HL-60 (cell line): ENCODE measurements at places on chromosomes 5 and 9.
A peak's percentile ranks its signal among the peaks of the same experiment; 100 is the strongest.

GRCh38 chr9:137178201-137178938 lies 6.5 kb upstream of the TMEM210 start:
- no peak for DNase-seq

- no peak for DNase-seq
These were observed 6.7 kb downstream of the GLRA1 start for GRCh38 chr5:151917904-151918303.

- no peak for DNase-seq
These were observed 3.1 kb downstream of the CETN3 start for GRCh38 chr5:90406466-90406865.

- no peak for DNase-seq
These were observed 465.7 kb downstream of the DIRAS2 start for GRCh38 chr9:90176901-90177300.

DNA sequence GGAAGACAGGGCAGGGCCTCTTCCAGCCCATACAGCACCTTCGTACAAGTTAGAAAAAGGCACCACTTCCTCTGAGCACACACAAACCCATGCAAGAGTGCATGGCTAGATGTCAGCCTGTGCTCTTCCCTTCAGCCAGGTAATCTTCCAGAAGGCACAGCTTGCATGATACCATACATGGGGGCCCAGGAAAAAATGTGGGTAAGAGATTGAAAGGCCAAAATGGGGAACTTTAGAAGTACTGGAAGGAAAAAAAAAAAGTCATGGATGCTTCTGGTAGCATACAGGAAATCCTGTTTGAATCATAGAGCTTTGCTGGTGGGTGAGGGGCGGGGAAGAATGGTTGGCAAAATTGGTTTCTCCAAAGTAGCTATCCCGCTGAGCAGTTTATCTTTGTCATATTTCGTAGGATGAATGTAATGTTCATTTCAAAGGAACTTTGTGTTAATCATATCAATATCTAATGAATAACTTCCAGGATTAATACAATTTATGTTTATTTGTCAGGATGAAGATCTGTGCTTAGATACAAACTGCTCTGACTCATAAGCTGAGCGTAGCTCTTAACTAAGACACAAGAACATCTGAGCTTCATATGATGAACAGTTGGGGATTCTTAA lies 78.2 kb upstream of the MAP3K1 start:
- peak; percentile 11 for DNase-seq

GRCh38 chr9:79129865-79130480 lies 441.8 kb upstream of the TLE4 start:
- DNase-seq, result peak; percentile 30

- DNase-seq, result no peak
These were observed 30.4 kb downstream of the TNFSF8 start for GRCh38 chr9:114899995-114900394.

DNA sequence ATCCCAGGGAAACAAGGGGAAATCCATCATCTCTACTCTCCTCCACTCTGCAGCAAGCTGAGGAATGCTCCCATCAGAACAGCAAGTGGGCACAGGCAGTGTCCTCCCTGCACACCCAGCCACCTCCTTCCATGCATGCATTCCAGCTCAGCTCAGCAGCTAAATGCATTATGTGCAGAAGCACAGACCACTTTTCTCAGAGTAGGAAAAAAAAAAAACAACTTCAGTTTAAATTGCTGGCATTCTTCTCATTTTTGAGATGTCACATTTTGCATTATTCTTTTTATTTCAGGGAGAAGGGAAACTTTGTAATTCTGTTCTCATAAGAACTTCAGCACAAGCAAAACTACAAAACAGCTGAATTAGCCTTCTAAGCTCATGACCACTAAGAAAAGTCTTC lies 312.2 kb downstream of the SEMA5A start:
- DNase-seq, result no peak

- DNase-seq, result no peak
These were observed 9.9 kb downstream of the HSPA9 start for GRCh38 chr5:138565100-138565821.

DNA sequence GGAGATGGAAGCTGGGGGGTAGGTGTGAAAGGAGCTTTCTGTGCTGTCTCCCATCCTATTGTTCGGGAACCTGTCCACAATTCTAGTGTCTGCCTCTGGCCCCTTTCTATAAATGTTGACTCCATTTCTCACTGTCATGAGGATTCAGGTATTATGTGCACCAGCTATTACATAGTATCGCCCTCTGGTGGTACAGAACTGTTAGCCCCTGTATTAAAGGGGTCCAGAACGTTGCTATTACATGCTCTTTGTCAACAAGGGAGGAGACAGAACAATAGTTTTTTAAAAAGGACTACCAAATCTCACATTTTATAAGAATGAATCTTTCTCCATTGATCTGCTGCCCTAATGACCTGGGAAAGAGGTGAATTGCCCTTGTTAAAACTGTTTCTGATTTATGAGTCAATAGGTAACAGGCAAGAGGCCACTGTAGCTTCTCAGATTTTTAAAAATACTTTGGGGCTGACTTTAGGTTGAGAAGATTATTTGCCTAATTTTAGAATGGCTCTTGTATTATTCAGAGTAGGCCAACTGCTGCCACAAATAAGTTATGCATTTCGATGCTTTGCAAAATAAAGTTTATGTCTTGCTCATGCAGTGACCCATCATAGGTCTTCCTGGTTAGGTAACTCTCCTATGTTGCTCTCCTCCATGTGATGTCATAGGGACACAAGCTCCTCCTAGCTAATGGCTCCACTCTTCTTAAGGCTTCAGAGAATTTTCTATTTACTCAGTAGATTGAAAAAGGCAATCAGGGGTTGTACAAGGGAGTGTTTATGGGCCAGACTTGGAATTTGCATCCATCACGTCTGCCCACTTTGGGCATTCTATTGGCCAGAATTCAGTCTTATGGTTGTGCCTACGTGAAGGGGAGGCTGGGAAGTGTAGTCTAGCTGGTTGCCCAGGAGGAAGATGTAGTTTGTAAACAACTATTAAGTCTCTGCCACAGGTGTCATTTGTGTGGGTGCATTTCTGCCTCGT lies 20.8 kb downstream of the DCANP1 start:
- no peak for DNase-seq

- DNase-seq, result no peak
These were observed 830 bp downstream of the S100Z start for GRCh38 chr5:76850543-76851145.

GRCh38 chr9:133844881-133845410 lies 106.8 kb upstream of the SARDH start:
- DNase-seq, result no peak

DNA sequence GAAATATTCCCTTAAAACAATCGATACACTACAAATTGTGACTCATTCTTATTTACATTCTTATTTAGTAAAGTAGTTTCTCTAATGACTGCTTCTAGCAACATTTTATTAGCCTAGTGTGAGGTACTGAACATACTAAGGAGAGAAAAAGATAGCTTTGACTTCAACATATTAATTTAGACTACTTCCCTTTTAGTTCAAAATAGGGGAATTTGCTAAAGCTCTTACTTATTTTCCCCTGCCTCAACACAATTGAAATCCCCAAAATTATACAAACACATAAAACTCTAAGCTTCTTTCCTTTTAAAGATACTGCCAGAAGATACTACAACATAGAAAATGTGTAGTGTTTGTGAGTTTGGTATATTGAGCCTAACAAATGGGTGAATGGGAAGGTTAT lies 55.2 kb downstream of the ANXA1 start:
- DNase-seq, result no peak

- DNase-seq, result no peak
These were observed 174.4 kb downstream of the GAPVD1 start for GRCh38 chr9:125435776-125436612.

GRCh38 chr5:80967500-80968181 lies 7.5 kb downstream of the RASGRF2 start:
- DNase-seq, result no peak

GRCh38 chr5:73286896-73287295 lies 113.9 kb downstream of the TMEM174 start:
- DNase-seq, result no peak

- no peak for DNase-seq
These were observed 21.7 kb upstream of the PCAT7 start for GRCh38 chr9:94533155-94533554.

DNA sequence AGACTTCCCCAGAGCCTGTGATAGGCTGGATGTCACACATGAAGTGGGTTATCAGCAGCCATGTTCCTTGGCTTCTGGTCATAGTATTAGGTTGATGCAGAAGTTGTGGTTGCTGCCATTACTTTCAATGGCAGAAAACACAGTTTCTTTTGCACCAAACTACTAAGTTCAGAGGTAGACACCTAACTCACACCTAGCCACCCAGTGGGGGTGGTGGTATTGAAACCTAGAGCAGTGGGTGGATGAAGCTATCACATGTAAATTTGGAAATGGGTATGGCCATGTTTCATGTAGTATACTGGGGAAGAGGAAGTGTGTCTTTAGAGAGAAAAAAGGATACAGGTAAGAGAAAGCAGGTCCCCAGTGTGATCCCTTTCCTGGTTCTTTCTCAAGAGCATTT lies 347.9 kb upstream of the SEMA6A start:
- DNase-seq, result no peak

GRCh38 chr5:106493910-106494309 lies 1176.8 kb downstream of the EFNA5 start:
- no peak for DNase-seq

DNA sequence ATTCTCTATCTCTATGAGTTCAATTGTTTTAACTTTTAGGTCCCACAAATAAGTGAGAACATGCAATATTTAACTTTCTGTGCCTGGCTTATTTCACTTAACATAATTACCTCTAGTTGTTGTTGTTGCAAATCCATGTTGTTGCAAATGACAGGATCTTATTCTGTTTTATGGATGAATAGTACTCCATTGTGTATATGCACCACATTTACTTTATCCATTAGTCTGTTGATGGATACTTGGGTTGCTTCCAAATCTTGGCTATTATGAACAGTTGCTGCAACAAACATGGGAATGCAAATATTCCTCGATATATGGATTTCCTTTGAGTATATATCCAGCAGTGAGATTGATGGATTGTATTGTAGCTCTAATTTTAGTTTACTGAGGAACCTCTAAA lies 36.3 kb downstream of the MEGF9 start:
- DNase-seq, result no peak

- DNase-seq, result peak; percentile 87
These were observed 1.3 kb downstream of the NIM1K start for GRCh38 chr5:43193181-43193893.

DNA sequence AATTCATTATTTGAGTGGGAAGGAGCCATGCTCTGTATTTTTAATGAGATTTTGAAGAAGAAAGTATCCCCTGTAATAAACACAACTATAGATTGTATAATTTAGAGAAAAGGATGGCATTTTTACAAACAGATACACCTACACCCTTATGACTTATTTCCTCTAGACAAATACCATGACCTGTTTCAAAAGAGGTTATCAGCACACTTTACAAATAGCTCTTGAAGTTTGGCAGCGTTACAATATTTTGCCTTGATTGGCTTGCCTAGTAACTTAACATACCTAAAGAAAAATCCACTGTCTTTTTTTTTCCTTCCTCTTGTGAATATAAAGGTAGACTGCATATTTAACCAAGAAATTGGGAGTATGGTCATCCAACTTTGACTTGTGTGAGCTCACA lies 28.5 kb upstream of the CETN3 start:
- DNase-seq, result no peak

GRCh38 chr9:107620801-107621200 lies 131.2 kb upstream of the KLF4 start:
- DNase-seq, result no peak

DNA sequence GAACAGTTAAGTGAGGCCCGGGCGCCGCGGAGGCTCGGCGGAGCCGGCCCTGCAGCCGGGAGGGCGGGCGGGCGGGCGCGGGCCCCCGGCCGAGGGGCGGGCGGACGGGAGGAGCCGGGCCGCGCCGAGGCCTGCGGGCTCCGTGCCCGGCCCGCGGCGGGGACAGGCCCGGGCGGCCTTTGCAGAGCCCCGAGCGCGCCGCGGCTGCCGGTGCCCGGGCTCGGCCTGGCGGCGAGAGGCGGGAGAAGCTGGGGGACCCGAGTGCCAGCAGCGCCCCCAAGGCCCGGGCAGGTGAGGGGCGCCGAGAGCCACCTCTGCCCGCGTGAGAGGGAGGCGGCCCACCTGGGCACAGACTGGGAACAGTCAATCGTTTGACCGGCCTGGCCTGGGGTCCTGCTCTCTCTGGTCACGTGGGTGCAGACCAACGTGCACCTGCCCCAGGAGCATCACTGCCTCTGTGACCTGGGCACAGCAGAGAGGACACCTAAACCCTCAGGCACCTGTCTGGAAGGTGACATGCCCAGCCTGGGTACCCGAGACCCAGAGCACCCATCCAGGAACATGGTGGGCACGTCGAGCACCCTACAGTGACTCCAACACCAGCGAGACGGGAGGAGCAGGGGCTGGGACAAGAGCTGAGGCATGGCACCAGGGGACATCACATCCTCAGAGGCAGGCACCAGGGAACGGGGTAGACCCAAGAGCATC lies 531 bp downstream of the MVB12B start:
- no peak for DNase-seq

DNA sequence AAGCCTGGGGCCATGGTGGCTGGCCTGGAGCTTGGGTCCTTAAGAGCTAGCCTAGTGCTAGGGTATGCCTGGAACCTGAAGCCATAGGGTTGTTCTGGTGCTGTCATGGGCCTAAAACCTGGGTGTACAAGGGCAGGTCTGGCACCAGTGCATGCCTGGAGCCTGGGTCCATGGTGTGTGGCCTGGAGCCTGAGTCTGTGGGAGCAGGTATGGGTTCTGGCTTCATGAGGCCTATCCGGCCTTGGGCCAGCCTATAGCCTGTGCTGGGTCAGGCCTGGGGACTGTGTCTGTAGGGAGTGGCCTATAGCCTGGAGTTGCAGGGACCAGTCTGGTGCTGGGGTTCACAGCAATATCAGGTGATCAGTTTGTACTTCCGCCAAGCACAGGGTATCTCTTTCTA lies 347.2 kb upstream of the MEF2C start:
- no peak for DNase-seq

GRCh38 chr5:172485511-172486202 lies 31.3 kb upstream of the SH3PXD2B start:
- no peak for DNase-seq

DNA sequence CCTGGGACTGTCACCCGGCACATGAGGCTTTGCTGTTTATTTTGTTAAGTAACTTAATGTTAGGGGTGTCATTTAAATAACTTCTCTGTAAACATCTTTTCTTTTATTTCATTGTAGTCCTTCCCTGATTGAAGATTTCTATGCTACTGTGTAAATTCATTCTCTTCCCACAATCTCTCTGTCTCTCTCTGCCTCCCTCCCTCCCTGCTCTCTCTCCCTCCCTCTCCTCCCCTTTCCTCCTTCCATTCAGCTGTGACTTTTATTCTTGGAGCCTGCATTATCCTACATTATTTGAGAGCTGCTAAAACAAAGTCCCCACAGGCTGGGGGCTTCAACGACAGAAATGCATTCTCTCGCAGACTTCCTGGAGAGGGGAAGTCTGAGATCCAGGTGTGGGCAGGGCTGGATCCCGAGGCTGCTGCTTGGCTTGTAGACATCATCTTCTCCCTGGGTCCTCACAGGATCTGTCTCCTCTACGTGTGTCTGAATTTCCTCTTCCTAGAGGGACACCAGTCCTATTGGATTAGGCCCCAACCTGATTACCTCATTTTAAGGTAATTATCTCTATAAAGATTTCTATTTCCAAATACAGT lies 18.4 kb downstream of the UBE2QL1 start:
- DNase-seq, result no peak
